ENCODE measurements at places on chromosomes 3 and 15.

DNA sequence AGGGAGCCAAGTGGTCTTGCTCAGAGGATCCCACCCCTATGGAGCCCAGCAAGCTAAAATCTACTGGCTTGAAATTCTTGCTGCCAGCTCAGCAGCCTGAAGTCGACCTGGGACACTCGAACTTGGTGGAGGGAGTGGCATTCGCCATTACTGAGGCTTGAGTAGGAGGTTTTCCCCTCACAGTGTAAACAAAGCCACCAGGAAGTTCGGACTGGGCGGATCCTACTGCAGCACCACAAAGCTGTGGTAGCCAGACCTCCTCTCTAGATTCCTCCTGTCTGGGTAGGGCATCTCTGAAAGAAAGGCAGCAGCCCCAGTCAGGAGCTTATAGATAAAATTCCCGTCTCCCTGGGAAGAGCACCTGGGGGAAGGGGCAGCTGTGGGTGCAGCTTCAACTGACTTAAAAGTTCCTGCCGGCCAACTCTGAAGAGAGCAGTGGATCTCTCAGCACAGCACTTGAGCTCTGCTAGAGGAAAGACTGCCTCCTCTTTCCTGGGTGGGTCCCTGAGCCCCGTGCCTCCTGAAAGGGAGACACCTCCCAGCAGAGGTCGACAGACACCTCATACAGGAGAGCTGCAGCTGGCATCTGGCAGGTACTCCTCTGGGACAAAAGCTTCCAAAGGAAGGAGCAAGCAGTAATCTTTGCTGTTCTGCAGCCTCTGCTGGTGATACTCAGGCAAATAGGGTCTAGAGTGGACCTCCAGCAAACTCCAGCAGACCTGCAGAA is 576.3 kb upstream of the NECTIN3 start:
- no peak for DNase-seq

DNA sequence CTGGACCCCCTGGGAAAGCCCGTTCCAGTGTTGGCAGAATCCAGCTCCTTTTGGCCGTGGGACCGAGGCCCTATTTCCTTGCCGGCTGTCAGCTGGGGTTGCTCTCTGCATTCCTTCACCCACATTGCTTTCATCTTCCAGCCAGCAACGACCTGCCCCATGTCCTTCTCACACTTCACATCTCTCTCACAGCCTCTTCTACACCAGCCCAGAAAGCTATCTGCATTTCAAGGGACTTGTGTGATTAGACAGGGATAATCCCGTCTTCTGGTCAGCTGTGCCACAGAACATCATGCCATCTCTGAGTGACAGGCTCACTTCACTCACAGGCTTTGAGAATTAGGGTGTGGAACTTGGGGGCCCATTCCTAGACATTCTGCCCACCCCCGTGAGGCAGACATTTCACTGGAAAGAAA is 16.4 kb downstream of the EFCC1 start:
- DNase-seq, result no peak

DNA sequence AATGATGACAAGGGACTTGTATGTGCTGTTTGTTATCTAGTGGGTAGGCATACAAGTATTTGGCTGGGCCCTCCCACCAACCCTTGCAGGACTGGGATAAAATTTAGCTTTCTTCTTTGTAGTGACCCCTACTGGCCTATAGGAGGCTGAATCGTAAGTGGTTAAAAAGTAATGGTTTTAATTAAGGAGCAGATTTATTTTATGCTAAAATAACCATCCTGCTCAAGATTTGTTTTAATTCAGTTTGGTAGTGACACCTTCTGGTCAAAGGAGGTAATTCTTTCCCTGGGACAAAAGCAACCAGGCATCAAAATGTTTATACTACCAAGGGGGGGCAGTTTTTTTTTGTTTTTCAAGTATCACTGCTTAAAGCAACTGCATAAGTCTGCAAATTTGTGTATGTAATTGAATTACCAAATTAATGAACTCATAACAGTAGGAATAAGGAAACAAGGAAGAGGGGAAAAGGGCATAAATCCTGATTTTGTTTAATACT is 70.7 kb downstream of the TOP2B start:
- DNase-seq, result peak; percentile 89

- DNase-seq, result no peak
Observed at GRCh38 chr15:73767806-73768501, 14.8 kb upstream of the INSYN1 start.

- DNase-seq, result no peak
Observed at GRCh38 chr15:70035719-70036077, 62.0 kb downstream of the TLE3 start.

DNA sequence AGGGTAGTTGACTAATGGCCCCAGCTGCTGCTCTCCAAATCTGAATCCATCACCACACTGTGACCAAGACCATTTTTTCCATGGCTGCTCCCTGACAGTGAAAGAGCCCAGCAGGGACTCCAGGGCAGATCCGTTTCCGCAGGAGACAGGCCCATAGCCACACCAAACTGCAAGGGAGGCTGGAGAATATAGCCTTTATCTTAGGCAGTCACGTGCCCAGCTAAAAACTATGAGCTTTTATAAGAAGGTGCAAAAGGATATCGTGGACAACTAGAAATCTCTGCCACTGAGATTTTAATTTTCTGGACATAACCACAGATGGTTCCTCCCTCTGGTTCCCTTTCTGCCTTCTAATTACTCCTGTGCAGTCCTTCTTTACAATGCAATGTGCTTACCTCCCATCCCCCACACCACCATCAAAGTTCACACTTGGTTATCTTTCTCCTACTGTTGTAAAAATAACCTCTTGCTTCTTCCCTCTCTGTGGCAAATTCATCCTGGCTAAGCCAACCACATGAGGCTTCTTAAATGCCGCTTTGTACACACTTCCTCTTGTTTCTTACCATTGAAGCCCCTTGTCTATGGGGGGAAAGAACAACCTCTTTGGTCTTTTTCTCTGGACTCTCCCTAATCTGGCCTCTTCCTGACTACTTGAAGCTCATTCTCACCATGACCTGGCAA is 233.7 kb downstream of the SHQ1 start:
- no peak for DNase-seq

DNA sequence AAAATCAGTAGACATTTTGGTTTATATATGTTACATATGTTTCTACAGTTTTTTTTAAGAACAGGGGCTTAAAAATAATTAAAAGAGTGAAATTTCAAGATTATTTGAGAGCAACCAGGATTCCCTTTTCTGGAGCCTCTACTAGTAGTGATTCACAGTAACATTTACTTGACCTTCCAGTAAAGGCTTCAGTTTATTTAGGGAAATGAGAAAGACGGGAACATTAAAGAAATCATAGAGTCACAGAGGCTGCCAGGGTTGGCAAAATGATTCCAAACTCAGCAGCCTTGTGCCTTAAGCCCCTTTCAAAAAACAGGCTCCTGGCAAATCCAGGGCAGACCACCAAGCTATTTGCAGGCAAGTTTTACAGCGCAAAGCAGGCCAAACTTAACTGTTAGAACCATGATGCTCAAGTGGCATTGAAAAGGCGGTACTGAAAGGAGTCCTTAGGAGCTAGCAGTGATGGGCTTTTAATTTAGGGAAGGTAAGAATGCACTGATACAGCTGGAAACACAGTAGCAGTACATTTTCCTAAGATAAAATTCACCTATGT is 201.1 kb upstream of the ADAMTS9 start:
- DNase-seq, result no peak

- DNase-seq, result no peak
Observed at GRCh38 chr3:154976072-154976983, 103.8 kb upstream of the MME start.

- DNase-seq, result no peak
Observed at GRCh38 chr15:58214591-58215340, 76.6 kb downstream of the AQP9 start.

DNA sequence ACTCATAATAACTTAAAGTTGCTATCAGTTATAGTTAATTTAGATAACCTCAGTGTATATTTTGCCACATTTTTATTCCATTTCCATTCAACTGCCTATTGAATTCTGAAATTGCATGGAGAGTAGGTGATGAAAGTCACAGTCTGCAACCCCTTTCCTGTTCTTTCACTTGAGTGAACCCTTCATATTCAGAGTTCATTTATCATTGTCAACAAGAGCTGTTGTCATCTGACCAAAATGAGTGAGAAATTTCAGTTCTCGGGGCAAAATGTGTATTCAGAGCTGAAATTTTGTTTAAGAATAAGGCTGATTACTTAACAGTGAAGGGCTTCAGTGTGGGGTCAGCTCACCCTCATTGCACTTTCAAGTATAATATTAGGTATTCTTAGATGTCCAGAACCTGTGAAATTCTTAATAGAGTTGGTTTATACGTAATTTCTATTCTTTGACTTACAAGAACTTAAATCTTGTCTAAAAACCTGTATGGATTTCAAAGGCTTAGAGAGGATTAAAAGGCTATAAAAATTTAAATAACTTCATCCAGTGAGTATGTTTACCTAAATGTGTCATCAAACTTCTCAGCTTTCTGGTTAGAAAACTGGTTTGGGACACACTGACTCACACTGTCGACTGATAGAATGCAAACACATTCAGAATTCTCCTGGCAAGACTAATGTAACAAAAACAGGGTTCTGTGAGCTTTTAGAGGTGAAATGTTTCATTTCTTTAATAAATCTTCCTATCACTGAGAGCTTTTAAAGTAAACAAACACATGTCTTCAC is 92.2 kb downstream of the CMSS1 start:
- peak; percentile 72 for DNase-seq

DNA sequence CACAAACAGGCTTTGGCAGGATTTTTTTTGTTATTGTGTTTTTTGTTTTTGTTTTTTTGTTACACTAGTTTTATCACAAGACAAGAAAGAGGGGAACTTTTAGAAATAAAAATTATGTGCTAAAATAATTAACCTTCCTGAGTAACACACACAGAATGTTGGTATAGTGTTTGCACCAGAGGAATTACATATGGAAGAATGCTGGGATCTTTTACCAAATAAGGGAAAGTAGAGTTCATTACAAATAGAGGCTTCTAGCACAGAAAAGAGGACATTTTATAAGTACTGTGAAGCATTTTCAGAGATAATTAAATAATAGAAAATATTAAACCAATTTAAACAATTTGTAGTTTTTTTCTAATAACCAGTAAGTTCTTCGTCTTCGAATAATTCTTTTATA is 116.0 kb downstream of the IGF1R start:
- no peak for DNase-seq

DNA sequence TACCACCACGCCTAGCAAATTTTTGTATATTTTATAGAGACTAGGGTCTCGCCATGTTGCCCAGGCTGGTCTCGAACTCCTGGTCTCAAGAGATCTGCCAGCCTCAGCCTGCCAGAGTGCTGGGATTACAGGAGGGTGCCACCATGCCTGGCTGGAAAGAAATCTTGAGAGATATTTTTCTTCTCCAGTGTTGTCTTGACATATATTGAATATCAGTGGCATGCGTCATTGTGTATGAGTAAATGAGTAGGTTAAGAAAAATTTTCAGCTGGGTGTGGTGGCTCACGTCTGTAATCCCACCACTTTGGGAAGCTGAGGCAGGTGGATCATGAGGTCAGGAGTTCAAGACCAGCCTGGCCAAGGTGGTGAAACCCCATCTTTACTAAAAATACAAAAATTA is 3.5 kb upstream of the PIF1 start:
- no peak for DNase-seq

GRCh38 chr15:48392356-48392755 is 61.1 kb downstream of the DUT start:
- DNase-seq, result peak; percentile 89

GRCh38 chr3:15310491-15311370 is 21.7 kb downstream of the SH3BP5 start:
- DNase-seq, result peak; percentile 58

DNA sequence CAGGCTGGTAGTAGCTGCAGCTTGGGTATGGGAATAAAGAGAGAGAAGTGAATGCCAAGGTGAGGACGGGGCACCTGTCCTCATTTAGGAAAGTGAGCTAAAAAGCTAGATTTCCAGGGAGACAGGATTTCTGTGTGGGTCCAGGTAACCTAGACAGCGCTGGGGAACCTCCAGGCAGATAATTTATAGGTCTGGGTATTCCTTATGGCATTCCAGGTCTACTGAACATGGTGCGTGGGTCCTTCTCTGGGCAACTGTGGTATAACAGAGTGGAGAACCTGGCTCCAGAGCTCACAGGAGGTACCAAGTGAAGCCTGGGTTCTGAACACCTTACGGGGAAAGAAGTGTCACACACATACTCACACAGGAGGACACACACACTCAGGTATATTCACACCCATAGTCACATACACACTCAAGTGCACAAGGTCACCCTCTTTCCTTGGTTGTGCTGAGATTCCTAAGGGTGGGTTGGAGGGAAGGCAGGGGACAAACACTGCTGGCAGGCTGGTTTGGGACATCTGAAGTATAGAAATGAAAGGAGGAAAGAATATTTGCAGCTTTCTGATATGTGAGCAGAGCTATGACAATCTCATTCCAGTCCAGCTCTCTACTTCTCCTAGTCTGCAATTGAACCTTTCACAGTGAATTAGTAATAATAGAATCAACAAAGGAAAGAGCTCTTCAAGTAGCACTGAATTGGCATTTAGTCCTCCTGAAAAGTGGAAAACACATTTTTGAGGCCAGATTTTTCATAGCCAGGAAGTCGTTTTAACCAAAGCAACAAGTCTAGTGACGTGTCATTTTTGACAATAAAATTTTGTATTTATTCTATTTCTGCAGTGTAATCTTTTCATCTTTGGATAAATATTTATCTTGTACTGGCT is 37.4 kb upstream of the ITGA11 start:
- DNase-seq, result peak; percentile 58

- peak; percentile 51 for DNase-seq
Observed at GRCh38 chr3:101809178-101810021, 30.4 kb downstream of the NXPE3 start.

DNA sequence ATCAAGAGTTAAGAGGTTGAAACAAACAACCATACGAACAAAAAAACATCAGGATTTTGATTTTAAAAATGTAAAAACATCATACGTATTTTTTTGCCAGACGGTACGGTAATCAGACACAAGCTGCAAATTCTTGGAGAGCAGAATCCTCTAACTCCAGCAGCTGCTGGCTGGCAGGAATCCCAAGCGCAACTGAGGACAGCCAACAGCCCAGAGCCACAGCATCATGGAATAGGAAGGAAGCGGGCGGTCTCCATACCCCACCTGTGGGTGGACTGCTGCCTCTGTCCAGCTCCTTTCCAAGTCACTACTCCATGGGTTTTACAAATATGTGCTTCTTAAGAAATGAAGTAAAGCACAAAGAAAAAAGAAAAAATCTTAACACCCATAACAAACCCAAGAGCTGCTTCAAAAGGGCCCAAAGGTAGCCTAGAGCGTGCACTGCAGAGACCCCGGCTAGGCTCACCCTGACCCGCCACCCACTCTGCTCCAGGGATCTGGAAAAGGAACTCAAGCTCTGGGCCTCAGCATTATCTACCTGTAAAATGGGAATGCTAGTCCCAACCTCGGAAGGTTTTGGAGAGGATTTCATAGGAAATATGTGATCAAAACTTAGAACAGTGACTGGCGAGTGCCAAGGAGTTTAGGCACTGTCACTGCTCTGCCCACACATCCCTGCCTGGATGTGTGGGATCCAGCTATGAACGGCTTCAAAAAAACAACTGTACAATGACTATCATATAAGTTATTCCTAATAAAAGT is 33.4 kb downstream of the ZXDC start:
- DNase-seq, result no peak

- no peak for DNase-seq
Observed at GRCh38 chr15:66144978-66145725, 108.4 kb downstream of the MEGF11 start.

GRCh38 chr3:30666572-30667279 is 60.3 kb downstream of the TGFBR2 start:
- no peak for DNase-seq

Measured in astrocyte of the spinal cord (primary cell).